Right atrium auricular region (tissue), 2 donors: ENCODE measurements at places on chromosomes 1 and 21. TPM values are rescaled to one million over a fixed set of nuclear protein-coding genes. Genes with fewer than 3 reads are reported as not detected.

LENEP gene
- not detected for total RNA-seq

SH3BGR gene
- 75.7 TPM for total RNA-seq

KLHDC9 gene
- total RNA-seq: 7.8 TPM

DNA sequence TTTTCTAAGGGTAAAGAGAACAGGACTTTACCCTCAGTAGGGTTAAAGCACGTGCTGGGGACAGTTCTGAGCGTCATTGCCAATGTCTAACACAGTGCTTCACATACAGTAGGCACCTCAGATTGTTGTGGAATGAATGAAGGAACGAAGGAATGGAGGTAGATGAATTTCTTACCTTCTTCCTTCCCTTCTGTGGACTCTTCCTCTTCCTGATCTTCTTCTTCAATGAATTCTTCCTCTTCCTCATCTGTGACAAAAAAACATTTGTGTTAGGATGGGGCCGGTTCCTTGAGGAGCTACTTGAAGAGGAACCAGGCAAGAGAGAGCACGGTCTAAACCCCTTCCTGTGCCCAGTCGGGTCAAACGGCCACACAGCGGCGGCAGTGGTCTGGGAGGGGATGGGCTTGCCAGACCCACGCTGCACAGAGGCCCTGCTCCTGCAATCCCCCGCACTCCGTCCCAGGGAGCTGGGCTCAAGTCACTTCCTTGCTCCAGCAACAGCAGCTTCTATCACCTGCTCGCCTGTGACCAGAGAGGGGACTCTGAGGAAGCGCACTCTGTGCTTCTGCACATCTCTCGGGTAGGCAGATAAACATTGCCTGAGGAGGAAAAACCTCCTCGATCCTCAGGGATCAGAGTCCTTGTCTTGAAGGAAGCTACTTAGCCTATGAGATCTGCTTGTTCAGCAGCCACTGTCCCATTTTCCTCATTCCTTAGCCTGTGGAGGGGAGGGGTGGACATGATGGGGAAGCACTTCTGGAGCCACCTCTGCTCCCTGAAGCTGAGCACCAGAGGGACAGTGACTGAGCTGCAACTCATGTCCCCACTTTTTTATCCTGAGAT is 8.0 kb upstream of the SLC30A2 start:
- H3K4me3 ChIP-seq: no peak overlapping the region
- peaks cover 76% of the 10 kb centered on the region for H3K36me3 ChIP-seq
- no peak overlapping the region for H3K27ac ChIP-seq
- H3K4me1 ChIP-seq: peaks cover 6% of the 10 kb centered on the region
- no peak for DNase-seq

DNA sequence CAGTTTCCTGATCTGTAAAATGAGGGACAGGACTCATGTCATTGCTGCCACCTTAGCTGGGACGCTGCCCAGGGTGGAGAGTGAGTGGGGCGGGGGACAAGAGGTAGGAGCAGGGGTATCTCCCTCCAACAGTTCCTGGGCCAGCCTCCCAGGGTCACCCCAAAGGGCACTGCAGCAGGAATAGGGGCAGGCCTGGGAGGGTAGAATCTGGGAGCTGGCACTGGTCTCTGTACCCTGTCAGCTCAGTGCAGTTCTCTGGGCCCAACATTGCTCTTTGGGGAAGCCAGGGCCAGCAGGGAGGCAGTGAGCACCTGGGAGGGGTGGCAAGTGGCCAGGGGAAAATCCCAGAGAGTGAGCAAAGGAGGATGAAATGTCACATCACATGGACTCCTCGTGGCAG is 55.8 kb downstream of the ELK4 start:
- no peak overlapping the region for H3K4me3 ChIP-seq
- H3K4me1 ChIP-seq: no peaks in the 10 kb centered on the region
- no peak overlapping the region for H3K27ac ChIP-seq
- H3K36me3 ChIP-seq: no peaks in the 10 kb centered on the region

- DNase-seq: no peak
- H3K27me3 ChIP-seq: no peaks in the 10 kb centered on the region
- no peaks in the 10 kb centered on the region for H3K36me3 ChIP-seq
- H3K27ac ChIP-seq: no peak overlapping the region
These were observed 48.4 kb upstream of the RUNX3 start for GRCh38 chr1:24978383-24979032.

DNA sequence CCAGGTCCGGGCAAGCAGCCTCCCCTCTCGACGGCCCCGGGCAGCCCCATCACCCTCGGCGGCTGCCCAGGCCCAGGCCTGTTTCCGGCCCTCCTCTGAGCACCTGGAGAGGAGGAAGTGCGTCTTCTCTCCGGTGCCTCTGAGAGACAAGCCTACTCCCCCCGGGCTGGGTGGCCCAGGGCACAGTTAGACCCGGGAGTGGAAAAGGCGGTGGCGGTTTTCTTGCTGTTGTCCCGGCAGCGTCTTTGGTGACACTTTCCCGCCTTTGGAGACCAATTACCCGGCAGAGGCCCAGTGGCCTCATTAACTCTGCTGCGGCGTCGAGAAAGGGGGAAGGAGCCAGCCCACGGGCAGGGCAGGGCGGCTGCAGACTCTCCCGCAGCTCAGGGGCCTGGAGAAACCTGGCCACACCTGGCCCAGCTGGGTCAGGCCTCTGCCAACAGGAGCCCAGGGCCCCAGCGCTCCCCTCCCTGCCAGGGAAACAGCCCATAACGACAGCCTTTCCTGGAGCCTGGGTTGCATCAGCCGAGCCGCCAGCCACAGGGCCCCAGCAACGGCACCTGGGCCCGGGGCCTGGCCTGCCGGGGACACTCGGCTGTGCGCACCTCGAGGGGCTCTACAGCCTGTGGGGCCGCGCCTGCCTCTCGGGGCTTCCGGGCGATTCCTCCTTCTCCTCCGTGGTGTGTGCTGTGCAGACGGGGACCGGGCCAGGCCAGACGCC is 28.4 kb upstream of the C1orf159 start:
- no peak overlapping the region for H3K4me3 ChIP-seq
- H3K4me1 ChIP-seq: no peaks in the 10 kb centered on the region
- H3K27ac ChIP-seq: no peak overlapping the region
- no peak for DNase-seq
- H3K27me3 ChIP-seq: no peaks in the 10 kb centered on the region
- H3K36me3 ChIP-seq: no peaks in the 10 kb centered on the region

- no peaks in the 10 kb centered on the region for H3K4me1 ChIP-seq
- no peak overlapping the region for H3K27ac ChIP-seq
- H3K27me3 ChIP-seq: no peaks in the 10 kb centered on the region
- no peaks in the 10 kb centered on the region for H3K36me3 ChIP-seq
These were observed 369.9 kb upstream of the LRRC7 start for GRCh38 chr1:69197816-69198215.

DNA sequence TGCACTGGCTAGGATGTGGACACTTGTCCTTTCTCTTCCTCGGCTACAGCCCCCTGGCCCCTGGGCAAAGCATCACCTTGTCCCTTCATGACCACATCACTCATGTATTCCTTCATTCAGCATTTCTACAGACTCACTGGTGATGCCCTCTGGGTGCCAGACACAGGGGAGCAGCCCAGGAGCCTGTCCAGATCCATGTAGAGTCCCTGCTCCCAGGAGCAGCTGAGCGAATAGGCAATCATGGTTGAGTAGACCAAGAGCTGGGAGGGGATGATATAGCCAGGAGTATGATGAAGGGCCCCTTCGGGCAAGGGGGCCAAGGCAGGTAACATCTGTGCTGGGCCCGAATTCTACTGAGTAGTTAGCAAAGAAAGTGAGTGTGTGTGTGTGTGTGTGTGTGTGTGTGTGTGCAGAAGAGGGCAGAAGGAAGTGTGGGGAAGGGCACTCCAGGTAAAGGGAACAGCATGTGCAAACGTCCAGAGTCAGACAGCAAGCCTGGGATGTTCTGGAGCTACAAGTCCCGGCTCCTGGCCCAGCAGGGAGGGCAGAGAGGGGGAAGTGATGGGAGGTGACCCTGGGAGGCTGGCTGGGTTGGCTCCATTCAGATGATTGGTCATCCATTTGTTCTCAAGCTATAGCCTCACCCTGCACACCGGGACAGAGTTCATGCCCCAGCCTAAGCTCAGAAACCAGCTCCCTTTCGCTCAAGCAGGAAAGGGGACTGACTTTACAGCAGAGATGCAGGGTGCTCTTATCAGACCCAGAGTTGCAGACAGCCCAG is 21.0 kb upstream of the PIK3CD start:
- no peaks in the 10 kb centered on the region for H3K27me3 ChIP-seq
- H3K36me3 ChIP-seq: no peaks in the 10 kb centered on the region
- peaks cover 11% of the 10 kb centered on the region for H3K4me1 ChIP-seq
- H3K4me3 ChIP-seq: no peak overlapping the region

GRCh38 chr1:240772131-240772530 is 160.2 kb upstream of the GREM2 start:
- no peaks in the 10 kb centered on the region for H3K36me3 ChIP-seq
- no peaks in the 10 kb centered on the region for H3K27me3 ChIP-seq
- H3K27ac ChIP-seq: no peak overlapping the region
- DNase-seq: no peak
- H3K4me1 ChIP-seq: no peaks in the 10 kb centered on the region
- no peak overlapping the region for H3K4me3 ChIP-seq
